Karpas-422 (cell line): ENCODE measurements at places on chromosomes 1 and 21. TPM values are rescaled to one million over a fixed set of nuclear protein-coding genes. Genes with fewer than 3 reads are reported as not detected.

GRCh38 chr21:16086936-16087335, 357.2 kb downstream of the USP25 start:
- DNase-seq: no peak

- DNase-seq: no peak
Observed at GRCh38 chr1:30974536-30974935, 66.0 kb upstream of the SDC3 start.

GRCh38 chr1:27527890-27528817, 38.2 kb upstream of the WASF2 start:
- peak; percentile 68 for DNase-seq

The RPS6KA1 gene
- total RNA-seq: 85.3 and 106 TPM in 2 replicates

The FMO5 gene
- total RNA-seq: not detected in 2 replicates
